Germinal center (tissue), 1 donor: ENCODE measurements at places on chromosomes 6 and 20.

GRCh38 chr6:23601811-23602345, 524.1 kb upstream of the NRSN1 start:
- no peak for DNase-seq

GRCh38 chr6:151822252-151823111, 15.0 kb downstream of the ESR1 start:
- peak; percentile 44 for DNase-seq

DNA sequence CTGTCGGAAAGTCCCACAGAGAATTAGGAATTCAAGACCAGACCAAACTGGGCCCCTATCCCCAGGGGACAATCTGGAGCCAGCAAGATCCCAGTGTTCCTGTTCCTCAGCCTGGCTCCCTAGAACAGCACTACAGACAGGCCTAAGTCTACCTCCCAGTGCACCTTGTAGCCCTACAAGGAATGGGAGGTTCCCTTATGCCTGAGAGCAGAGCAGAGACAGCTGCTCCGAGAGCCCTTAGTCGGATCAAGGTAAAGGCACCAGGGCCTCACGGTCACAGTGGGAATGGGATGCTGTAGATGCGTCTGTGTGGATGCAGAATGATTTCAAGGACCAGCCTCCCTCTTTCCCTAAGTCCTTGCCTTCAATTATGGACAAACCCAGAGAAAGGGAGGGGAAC, 204.5 kb upstream of the STXBP5 start:
- DNase-seq = no peak

GRCh38 chr6:73964241-73964854, 268.3 kb downstream of the CD109 start:
- DNase-seq = no peak

GRCh38 chr6:131937226-131937625, 13.9 kb downstream of the CCN2 start:
- DNase-seq = no peak

- DNase-seq = no peak
Observed at GRCh38 chr20:11437090-11437489, 480.6 kb upstream of the BTBD3 start.

GRCh38 chr6:91387290-91388059, 800.6 kb upstream of the MAP3K7 start:
- DNase-seq = no peak

GRCh38 chr6:115270953-115271352, 789.7 kb downstream of the FRK start:
- DNase-seq = no peak

DNA sequence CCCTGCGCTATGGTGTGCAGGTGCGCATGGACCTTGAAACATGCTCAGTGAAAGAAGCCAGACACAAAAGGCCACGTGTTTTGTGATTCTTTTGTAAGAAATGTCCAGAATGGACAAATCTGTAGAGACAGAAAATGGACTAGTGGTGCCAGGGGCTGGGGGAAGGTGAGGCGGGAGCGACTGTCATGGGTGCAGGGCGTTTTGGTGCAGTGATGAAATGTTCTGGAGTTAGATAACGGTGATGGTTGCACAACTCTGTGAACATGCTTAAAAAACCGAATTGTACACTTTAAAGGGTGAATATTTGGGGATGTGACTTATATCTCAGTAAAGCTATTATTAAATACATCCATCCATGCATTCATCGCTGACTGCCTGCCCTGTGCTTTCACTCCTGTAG, 31.7 kb upstream of the NTSR1 start:
- DNase-seq = no peak

DNA sequence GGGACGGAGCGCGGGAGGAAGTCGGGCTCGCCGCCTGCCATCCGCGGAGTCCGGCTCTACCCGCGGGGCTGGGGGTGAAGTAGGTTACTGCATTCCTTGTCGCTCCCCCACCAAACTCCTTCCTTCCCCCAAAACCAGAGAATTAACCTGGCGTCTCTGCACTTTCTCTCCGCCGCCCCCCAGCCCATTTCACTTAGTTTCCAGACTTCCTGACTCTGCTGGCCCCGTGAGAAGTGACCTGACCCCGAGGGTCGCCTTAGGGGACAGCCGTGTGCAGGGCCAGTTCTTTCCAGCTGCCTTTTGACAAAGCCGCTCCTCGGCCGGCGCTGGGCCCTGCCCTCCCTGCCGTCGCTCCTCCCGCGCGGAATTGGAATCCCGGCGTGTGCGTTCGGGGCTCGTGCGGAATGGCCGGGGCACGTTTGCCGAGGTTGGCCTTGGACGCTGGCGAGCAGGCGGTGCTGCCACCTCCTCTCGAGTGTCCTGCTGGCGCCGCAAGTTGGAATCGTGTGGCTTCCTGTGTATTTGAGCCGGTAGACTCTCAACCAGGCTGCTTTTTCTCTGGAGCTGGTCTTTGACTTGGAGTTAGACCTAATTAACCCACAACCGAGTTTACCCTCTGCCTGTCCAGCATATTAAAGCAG, 650 bp downstream of the DCBLD1 start:
- DNase-seq = peak; percentile 8

GRCh38 chr6:157944983-157945931, 36.4 kb upstream of the SYNJ2 start:
- DNase-seq = no peak

- no peak for DNase-seq
Observed at GRCh38 chr20:62252342-62252966, 14.1 kb downstream of the OSBPL2 start.

DNA sequence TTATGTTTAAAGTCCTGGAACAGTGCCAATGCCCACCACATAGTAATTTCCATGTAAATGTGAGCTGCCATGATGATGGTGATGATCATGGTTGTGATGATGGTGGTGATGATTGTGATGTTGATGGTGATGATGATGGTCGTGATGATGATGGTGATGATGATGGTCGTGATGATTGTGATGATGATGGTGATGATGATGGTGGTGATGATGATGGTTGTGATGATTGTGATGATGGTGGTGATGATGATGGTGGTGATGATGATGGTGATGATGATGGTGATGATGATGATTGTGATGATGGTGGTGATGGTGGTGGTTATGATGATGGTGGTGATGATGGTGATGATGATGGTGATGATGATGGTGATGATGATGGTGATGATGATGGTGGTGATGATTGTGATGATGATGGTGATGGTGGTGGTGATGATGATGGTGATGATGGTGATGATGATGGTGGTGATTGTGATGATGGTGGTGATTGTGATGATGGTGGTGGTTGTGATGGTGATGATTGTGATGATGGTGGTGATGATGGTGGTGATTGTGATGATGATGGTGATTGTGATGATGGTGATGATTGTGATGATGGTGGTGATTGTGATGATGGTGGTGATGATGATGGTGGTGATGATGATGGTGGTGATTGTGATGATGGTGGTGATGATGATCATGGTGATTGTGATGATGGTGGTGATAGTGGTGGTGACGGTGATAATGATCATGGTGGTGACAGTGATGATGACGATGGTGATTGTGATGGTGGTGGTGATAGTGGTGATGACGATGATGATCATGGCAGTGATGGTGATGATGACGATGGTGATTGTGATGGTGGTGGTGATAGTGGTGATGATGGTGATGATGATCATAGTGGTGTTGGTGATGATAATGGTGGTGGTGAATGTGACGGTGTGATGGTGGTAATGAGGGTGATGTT, 82.3 kb downstream of the PHACTR3 start:
- no peak for DNase-seq

- peak; percentile 10 for DNase-seq
Observed at GRCh38 chr20:45405571-45406259, 2.4 kb upstream of the DBNDD2 start.

DNA sequence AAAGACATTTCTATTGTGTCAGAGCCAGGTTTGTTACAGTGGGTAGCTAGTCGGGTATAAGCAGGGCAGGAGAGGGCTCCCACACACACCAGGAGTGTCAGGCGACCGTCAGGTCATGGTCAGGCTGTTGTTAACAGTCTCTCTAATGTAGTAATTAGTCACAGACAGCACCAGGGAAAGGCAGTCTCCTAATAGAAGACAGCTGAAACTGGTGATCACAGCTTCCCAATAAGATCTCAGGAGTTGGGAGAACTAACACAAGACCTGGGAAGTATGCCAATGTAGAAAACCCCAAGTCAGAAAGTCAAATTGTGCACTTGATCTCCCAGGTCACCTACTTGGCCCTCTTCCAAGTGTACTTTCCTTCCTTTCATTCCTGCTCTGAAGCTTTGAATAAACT, 53.0 kb upstream of the GPR6 start:
- no peak for DNase-seq

DNA sequence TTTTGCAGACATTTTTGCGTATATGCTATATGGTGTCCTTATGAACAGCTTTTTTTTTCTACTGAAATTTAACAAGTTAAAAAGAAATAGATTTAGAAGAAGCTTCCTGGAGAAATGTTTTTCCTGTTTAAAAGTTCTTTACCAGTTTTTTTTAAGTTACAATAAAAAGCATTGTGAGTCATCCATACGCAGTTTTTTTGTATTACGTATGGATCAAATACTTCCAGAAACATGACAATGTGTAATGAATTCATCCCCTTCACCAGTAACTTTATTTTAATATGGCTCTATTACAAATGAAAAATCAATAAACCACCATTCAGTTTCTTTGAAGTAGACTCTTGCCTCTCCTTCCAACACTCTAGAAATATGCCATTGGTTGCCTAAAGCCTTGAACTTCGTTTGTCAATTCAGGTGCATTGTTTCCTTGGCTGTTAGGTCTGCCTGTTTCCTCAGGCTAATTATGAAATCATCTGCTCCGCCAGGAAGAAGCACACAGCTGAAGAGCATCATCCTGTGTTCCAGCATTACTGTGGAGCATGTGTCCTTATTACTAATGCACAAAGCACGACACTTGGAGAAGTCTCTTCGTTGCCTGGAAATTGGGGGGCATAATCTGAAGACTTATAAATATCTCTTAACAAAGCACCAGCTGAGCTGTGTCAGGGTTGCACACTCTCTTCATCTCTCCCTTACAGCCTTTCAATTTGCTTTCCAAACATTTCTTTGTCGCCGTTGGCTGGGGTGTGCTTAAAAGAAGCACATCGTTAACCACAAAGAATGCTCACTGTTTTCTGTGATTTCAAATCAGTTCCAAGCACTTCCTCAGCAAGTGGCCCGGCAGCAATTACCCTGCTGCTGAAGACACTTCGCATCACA, 9.6 kb downstream of the MOXD1 start:
- DNase-seq = no peak

- no peak for DNase-seq
Observed at GRCh38 chr6:111096246-111096645, 8.9 kb downstream of the SLC16A10 start.

DNA sequence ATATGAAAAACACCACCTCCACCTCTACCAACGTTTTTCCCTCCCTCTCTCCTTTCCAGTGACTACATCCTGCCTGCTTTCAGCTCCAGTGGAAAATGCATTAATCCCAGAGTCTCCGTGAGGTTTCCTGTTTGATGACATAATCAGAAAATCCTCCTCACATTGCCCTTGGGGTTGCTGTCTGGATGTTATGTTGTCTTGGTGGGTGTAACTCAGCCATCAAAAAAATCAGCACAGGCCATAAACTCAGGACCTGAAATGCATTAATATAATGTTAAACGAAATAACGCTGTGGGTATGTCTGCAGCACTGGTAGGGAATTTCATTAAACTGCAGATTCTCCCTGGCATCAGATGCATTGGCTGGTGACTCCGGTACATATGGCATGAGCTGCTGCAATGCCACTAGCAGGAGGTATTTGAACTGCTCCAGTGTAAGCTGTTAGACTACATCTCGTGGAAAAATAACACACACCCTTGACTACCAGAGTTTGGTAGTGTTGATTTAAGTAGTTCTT, 297.8 kb downstream of the PRL start:
- no peak for DNase-seq

- DNase-seq = no peak
Observed at GRCh38 chr20:34949120-34949519, 6.5 kb downstream of the GSS start.

DNA sequence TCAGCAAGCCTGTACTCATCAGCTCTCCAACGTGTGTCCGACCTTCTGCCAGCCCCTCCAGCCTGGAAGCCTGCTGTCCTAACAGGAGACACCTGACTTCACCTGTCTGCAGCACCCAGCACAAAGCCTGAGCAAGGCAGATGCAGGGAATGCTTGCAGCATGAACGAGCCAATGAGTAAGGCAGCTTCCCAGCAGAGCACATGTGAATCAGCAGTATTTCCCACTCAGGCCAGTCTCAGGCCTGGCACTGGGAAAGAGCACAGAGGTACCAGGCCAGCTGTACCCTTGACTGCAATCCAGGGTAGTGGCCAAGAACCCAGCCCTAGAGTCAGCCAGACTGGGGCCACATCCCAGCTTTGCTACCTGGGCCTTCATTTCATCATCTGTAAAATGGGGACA, 120.8 kb downstream of the MAFB start:
- no peak for DNase-seq

- DNase-seq = no peak
Observed at GRCh38 chr6:143961066-143961465, 47.0 kb downstream of the PLAGL1 start.

DNA sequence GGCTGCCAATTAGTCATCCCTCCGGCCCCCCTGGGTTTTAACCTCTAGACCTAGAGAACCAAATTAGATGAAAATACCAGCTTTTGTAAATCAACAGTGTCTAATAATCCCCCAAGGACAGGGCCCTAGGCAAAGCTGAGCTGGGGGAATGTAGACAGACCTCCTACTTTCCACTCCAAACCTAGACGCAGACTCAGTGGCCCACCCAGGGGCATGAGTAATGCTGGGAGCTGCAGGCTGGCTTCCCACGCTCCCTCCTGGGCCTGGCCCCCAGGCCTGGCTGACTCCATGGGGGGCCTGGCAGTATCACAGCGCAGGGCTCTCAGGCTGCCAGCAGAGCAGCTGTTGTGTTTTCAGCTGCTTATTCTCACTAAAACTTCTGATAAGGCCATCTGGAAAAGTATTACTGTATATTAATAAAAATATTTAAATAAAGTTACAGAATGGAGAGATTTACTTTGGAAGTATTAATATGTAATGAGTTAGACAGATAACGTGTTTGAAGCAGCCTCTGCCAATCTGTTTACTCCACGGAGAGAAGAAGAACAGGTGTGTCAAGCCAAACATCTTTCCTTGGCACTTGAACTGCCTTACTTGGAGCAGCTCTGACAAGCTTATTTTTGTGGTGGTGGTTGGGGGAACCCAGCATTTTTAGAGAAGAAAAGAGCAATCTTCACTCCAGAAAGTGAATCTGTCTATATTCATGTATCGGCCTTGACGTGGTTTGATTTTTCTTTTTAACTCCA, 144.0 kb upstream of the AGPAT4 start:
- DNase-seq = no peak

DNA sequence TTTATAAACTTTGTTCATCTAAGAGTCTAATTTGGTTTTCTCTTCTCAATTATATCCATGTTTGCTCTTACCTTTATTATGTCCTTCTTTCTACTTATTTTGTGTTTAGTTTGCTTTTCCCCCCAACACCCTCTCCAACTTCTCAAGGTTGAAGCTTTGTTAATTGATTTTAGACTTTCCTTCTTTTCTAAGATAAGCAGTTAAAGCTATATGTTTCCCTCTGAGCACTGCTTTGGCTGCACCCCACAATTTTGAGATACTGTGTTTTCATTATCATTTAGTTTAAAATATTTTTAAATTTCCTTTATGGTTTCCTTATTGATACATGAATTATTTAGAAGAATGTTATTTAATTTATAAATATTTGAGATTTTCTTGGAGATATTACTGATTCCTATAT, 13.9 kb upstream of the BEND6 start:
- DNase-seq = no peak
